ENCODE measurements at places on chromosomes 7 and 10.

- DNase-seq: no peak
These were observed 401.1 kb downstream of the PARD3 start for GRCh38 chr10:34413756-34414587.

DNA sequence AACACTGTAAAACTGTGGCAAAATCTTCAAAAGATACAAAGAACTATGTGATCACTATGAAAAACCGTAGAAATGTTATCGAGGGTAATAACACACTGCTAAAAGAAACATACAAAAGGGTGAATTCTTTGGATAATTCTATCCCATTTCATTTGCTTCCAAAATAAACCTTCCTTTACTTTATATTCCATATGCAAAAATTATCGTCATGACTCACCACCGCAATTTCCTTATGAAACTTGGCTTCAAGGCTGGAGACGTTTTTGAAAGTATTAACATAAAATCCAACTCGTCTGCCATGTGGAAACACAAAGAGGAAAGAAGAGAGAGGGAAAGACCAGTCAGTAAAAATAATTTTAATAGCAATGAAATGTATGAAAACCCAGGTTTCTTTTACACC is 165.2 kb downstream of the AMPH start:
- DNase-seq: no peak

- no peak for DNase-seq
These were observed 215.8 kb downstream of the PTPRN2 start for GRCh38 chr7:158371856-158372255.

DNA sequence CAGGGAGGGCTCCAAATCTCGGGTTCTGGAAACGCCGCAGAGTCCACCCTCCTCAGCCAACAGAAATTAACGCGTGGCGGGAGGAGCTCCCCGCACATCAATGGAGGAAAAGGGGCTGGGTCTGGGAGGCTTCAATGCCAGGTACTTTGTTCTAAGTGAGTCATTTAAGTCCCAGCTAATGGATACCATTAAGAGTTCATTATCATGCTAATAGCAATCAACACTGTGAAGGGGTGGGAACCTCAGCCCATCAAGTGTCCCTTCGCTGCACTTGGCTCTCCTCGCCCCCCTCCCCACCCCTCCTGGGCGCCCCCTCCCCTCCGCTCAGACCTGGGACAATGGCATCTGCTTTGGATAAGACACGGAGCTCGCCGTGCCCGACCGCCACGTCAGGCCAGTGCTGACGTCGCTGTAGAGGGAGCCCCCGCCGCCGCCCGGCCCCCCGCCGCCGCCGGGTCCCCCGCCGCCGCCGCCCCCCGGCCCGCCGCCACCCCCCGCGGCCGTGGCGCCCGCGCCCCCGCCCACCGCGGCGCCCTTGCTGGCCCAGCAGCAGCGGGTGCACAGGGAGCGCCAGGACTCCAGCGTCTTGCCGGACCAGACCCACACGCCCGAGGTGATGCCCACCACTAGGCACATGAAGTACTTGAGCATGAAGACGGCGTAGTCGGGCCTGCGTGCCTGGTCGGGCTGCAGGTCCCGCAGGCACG is 2.9 kb downstream of the FZD8 start:
- peak; percentile 90 for DNase-seq

Data from mesendoderm (in vitro differentiated cells).